Activated CD8-positive, alpha-beta memory T cell treated with anti-CD3 and anti-CD28 coated beads, Interleukin-2, amount 50 U/mL, for 48 hours (primary cell): ENCODE measurements at places on chromosomes 3 and 15.

GRCh38 chr3:196774191-196774820 is 34.6 kb downstream of the PAK2 start:
- no peak for DNase-seq

DNA sequence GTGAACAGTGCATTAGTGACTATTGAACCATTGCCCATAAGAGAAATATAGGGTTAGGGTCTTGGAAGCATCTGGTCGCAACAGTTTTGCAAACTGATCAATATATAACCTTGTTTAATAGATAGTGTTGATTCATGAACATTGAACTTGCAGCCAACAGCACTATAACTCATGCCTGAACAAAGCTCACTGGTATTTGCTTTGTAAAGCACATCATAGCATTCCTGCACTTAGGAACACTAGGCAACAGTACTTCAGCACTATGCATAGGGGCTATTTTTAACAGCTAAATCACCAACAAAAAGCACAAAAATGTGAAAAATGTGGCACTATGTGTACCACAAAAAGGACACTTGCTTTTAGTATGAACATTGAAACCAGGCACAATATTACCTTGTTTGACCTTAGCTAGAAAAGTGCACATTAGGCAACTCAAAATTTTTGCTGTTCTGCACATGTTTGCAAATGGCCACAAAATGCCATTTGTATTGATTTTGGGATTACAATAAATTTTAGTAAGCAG is 68.0 kb downstream of the OXNAD1 start:
- DNase-seq = no peak

DNA sequence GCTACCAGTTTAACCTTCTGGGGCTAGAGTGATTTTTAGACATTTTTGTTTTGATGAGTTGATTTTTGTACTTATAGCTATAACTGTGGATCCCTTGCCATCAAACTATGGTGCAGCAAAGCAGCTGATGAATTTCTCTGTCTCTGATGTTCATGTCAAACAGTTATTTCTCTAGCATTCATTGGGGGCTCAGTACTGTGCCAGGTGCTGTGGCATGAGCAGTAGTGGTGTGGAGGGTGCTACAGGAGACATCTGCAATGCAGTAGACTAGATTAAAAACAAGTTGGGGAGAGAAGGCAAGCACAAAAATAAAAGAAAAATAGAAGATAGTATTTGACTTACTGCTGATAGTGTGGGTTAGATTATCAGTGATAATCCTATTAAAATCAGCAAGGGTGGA is 95.3 kb downstream of the AKAP13 start:
- DNase-seq = no peak

GRCh38 chr3:65342084-65342683 is 654.4 kb upstream of the ADAMTS9 start:
- peak; percentile 65 for DNase-seq

DNA sequence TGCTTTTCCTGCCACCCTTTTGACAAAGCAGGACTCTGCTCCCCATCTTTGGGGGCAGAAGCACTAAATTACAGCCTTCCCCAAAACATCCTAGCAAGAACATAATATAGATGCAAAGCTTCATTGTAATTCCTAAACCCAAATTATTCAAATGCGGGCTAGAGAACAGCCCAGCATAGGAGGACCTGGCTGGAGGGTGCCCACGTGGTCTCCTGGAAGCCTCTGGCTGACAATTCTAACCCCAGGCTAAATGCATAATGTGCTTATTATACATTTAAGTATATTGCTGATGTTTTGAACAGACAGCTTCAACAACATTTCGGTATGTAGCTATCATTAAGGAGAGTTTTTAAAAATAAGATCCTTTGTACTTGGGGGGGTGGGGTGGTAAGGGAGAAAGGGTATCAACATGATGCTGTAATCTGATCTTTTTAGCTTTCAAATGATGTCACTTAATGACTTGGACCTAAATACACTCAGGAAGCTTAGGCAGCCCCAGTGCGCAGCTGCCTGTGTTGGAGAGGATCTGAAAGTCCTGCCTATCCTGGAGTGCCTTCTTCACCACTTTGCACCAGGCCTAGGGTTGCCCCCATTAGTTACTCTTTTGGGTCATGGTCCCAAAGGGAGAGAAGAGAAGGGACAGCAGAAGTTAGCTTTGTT is 57.2 kb upstream of the USP3 start:
- no peak for DNase-seq

DNA sequence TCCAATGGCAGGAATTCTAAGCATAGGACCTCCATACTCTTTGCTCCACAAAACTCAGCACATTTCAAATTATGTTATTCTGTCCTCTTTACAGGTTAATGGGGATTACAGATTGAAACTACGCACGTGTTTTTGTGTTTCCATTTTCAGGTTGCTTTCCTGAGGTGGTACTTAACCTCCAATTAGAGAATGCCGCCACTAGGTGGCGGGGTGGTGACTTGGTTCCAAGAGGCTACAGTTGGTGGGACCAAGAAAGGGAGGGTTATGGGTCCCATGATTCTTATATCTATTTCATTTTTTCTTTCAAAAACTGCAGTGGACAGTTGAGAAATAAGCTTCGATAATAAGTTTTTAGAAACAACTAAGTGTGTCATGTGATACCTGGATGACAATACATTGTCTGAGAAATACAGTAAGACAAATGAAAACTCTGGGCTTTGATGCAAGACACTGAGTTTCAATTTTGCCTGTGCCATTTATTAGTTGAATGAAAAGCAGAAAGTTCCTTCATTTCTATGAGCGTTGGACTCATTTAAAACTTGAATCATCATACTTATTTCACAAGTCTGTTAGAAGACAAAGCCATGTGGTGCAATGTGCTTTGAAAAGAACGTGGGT is 539.0 kb downstream of the FGF12 start:
- peak; percentile 67 for DNase-seq

DNA sequence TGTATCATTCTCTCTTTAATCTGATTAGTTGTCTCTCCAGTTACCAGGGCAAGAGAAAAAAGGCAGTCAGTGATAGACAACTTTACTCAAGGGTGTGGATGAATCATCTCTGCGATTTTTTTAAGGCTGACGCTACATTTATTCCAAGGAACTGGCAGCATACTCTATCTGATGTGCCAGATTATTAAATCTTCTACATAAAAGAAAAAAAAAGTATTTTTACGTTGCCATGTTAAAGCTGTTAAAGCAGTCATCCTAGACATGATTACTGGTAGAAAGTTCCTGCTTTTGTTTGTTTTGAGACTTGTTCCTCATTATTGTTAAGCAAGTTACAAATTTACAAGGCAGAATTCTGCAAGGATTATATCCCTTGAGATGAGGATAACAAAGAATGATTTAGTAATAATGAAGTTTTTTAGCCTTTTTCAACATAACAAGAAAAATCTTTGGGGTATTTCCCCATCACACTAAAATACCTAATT is 121.7 kb downstream of the CBLB start:
- no peak for DNase-seq

GRCh38 chr3:15638193-15638890 is 36.8 kb downstream of the BTD start:
- no peak for DNase-seq

DNA sequence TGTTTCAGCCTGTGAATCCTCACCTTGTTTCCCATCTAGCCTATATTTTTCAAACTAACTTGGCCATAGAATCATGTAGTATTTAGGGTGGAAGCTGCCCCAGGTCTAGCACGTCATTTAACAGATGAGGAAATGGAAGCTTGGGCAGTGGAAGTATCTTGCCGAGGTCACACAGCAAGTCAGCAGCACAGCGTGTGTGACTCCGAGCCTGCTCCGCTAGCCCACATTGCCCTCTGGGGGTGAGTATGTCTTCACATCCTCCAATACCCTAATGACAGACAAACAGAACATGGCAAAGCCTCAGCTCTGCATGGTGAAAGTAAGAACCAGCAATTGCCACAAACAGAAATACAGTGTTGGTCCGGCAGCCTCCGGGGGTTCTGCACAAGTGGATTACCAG is 2.2 kb upstream of the CCR5 start:
- DNase-seq = no peak

- DNase-seq = no peak
These were observed 53.9 kb downstream of the EIF4E3 start for GRCh38 chr3:71671216-71671845.

- DNase-seq = no peak
These were observed 329.5 kb upstream of the LRRFIP2 start for GRCh38 chr3:37503856-37504255.
